Islet precursor cell (in vitro differentiated cells): ENCODE measurements at places on chromosomes 1 and 21.

GRCh38 chr1:178898401-178898800 lies 27.5 kb upstream of the ANGPTL1 start:
- no peak for DNase-seq

- DNase-seq: peak; percentile 38
Observed at GRCh38 chr1:116908820-116909511, 750 bp upstream of the PTGFRN start.

DNA sequence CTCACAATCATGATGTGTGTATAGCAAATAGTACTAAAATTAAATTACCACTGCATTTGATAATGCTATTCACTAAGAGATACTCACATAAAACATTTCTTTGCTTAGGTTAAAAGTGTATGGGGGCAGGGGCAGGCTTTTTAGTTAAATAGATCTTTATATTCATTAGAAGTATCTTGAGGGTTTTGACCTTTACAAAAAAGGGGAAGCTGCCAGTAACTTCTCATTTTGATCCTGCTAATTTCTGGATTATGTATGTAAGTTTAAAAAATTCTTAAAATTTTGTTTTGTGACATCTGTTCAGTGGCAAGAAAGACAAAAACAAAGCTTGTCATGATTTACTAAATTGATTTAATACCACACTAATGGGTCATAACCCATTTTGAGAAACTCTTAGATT lies 45.8 kb upstream of the S1PR1 start:
- DNase-seq: no peak

GRCh38 chr1:223089250-223089649 lies 53.8 kb downstream of the TLR5 start:
- DNase-seq: no peak

- DNase-seq: no peak
Observed at GRCh38 chr1:246083416-246083815, 423.7 kb downstream of the SMYD3 start.

- DNase-seq: no peak
Observed at GRCh38 chr1:154791292-154792166, 78.6 kb downstream of the KCNN3 start.

- no peak for DNase-seq
Observed at GRCh38 chr1:90193116-90193515, 198.2 kb downstream of the ZNF326 start.

DNA sequence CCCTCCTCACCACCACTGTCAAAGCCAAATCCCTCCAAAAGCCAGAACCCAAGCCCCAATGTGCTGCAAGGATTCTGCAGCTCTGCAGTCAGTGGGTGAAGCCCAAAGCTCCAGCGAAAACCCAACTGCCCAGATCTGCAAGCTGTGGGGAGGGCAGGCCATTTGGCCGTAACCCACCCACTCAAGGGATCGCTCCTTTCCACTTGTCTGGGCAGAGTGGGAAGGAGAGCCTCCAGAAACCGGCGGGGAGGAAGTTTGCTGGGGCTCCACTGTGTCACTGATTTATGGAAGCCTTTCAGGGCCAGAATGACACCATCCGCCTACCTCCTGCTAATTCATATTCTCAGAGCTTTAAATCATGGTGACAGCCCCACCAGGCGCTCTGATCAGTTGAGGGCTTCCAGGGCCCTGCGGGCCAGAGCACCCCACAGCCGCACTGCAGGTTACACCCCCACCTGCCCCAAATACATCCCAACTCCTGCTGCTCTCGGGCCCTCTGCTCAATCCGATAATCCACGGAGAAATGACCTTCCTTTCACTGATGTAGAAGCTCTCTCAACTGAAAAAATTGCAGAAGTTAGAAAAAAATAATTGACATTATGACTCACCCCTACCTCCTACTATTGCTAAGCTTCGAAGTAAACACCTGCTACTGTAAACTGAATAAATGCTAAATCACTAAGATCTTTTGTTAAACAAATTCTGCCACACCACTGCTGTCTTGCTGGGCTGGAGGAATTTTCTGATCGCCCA lies 40.6 kb upstream of the RAB4A start:
- DNase-seq: peak; percentile 70

DNA sequence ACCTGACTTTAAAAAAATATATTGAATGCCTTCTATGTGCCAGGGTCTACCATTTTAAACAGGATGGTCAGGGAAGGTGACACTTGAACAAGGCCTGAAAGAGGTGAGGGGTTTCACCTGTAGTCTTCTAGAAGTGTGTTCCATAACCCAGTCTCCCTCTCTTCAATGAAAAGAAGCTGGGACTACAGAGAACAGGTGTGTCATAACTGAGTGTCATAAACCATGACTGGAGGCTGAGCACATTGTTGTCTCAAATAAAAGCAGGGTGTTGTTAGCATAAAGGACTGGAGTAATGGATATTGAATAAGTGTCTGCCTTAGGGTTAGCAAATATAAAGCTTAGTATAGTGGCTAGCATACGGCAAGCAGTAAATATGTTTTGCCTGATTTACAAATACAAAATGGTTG lies 65.4 kb downstream of the SYDE2 start:
- DNase-seq: no peak

DNA sequence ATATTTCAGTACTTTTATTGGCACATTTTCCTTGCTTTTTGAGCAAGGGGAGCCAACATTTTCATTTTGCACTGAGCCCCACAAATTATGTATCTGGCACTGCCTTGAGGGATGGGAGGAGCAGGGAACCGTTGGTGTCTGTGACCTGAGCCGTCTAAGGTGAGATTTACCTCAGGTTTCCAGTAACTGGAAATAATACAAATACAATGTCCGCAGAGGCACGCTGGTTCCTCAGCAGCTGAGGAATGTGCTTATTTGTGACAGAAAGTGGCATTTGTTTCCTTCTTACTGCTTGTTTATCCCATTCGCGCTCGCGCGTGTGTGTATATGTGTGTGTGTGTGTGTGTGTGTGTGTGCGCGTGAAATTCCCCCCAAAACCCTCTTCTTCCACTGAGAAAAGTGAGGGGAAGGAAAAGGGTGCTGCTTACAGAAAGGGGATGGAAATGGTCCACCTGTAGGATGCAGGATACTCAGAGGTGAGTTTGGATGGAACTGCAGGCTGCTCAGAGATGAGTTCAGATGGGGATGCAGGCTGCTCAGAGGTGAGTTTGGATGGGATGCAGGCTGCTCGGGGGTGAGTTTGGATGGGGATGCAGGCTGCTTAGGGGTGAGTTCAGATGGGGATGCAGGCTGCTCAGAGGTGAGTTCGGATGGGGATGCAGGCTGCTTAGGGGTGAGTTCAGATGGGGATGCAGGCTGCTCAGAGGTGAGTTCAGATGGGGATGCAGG lies 30.2 kb upstream of the SLAMF1 start:
- no peak for DNase-seq

- no peak for DNase-seq
Observed at GRCh38 chr21:33902349-33902748, 13.3 kb downstream of the ATP5PO start.

DNA sequence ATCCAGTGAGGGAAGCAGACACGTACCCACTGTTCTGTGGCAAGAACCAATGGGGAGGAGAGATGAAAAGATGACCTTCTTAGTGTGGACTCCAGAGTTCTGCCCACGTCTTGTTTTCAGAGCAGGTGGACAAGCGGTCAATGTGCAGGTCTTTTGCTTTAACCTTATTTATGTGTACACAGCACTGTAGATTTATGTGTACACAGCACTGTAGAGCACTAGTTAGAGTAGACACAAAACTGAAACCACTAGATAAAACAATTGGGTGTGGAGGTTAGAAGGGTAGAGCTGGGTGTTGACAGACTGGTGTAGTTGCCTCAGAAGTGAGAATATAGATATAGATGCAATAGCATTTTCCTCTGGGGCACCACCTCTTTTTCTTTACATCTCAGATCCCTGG lies 150.0 kb downstream of the MAGI3 start:
- DNase-seq: no peak

GRCh38 chr21:39972976-39973770 lies 105.9 kb downstream of the PCP4 start:
- no peak for DNase-seq

DNA sequence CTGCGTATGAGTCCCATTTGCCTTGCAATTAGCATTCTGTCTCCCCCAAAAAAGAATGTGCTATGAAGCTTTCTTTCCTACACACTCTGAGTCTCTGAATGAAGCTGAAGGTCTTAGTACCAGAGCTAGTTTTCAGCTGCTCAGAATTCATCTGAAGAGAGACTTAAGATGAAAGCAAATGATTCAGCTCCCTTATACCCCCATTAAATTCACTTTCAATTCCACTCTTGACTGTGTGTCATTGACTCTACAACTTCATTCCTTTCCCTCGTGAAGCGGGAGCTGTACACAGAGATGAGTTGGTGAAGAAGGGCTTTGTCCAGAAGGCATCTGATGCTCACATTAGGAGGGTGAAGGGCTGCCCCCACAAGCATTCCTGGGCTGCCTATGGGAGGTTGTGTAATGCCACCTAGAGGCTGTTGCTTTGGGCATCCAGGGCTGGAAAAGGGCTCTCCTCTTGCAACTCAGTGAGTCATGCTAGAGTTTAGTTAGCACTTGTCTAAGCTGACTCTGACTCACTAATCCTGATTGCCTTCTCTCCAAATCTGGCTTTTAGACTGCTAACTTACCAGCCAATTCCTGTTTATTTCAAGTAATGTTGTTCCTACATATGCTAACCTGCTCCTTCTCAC lies 1.8 kb downstream of the SPRR1B start:
- DNase-seq: peak; percentile 71

DNA sequence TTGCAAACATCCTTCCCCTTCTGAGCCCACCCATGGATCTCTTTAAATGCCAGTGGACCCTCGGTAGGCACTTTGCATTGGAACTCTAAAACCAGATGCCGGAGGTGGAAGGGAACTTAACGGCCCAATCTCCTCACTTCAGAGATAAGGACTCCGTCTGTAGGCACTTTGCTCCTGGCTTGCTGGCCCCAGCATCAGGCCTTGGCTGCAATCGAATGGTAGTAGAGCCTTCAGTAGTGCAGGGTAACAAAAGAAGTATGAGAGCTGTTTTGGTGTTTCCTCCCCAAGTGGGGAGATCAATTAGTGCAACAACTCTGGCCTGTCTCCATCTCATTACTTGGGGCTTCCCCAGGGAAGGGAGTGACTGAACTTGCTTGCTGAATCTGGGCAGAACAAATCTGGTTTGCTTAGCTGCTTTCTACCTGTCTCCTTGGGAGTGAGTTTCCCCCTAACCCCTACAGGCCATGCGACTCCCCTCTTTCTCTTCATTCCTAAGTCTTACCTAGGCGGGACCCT lies 70.8 kb downstream of the TENT5C start:
- DNase-seq: peak; percentile 42

GRCh38 chr1:171683870-171684269 lies 31.4 kb upstream of the MYOC start:
- no peak for DNase-seq

DNA sequence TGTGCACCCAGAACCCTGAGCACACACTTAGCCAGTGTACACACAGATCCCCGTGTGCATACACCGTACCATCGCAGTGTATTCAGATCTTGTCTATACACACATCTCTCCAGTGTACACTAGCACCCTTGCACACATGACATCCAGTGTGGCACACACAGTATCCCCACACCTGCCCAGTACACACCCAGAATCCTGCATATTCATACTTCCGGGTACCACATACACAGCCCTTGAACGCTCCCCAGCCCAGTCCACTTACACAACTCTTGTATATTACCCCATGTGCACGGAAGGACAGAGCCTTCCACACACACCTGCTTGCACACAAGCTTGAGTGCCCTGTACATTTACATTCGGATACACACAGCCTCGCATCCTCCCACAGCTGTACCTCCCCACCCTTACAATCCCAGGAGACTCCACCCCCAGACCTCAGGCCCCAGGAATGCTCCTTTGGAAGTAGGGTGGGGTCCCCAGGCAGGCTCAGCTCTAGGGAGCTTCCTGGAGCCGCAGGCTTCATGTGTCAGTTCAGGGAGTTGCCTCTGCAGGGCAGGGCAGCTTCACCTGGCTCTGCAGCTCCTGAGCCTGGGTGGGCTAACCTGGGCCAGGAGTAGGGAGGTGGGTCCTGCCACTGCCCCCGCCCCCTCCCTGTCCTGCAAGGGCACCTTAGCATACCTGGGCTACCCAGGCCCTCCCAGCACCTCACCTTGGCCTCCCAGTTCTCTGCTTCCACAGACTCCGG lies 46.2 kb downstream of the AHDC1 start:
- DNase-seq: peak; percentile 85

GRCh38 chr1:36133484-36133883 lies 8.5 kb upstream of the COL8A2 start:
- no peak for DNase-seq

GRCh38 chr1:219175212-219175564 lies 1.5 kb downstream of the LYPLAL1 start:
- DNase-seq: no peak

GRCh38 chr1:936348-937264 lies 12.9 kb downstream of the SAMD11 start:
- DNase-seq: no peak

DNA sequence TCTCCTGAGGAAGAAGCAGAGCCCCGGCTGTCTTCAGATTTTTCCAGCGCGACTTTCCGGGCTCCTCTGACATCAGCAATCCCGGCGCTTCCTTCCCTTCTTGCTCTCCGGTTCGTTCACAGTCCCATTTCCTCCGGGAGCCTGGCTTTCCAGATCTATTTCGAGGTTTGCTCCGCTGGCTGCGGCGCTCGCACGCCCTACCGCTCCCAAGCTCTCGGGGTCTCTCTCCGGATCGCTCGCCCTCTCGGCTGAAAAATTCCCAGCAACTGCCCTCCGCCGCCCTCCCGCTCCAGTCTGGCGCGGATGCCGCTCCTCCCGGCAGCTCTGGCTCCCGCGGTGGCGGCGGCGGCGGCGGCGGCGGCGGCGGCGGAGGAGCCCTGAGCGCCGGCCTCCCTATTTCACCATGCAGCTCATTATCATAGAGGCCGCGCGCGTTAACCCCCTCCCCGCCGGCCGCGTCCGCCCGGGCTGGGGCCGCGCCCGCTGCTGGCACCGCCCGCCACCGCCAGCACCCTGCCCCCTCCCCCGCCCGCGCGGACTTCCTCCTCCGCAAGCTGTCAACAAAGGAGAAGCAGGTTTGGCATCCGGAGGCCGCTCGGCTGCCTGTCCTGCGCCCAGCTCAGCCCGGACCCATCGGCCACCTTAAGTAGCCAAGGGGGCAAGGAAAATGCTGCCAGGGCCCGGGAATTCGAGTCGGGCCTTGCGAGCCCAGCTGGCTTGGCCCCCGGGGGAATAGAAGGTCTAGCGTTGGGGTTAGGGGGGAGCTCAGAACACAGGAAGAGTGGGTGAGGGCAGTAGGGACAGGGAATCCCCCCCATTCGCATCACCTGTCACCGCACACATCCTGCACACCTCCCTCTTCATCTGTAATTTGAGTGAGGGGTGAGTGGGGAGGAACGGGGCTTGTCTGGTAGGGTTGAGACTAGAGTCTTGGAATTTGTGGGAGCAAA lies at the start of gene PLXNA2:
PLXNA2 (minus strand) TSS at position 418 of the 950 bp plus-strand sequence. CDS start 26,462 bp downstream, outside the sequence.
- peak; percentile 93 for DNase-seq
